ENCODE measurements at places on chromosomes 5 and 9. TPM values are rescaled to one million over a fixed set of nuclear protein-coding genes. Genes with fewer than 3 reads are reported as not detected.

DNA sequence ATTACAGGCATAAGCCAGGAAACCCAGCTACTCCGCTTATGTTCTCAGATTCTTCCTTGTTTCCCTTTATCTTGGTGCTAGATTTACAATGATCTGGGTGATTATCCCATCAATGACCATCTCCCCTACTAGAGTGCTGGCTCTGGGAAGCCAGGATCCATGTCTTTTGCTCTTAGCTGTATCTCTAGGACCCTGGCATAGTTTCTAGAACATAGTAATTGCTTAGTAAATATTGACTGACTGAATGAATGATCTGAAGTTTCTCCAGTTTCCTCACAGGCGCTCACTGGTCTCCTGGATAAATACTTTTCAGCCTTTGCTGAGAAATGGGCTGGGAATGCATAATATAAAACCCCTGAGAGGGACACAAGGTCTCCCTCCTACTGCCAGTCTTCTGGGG lies 60.0 kb upstream of the KLF9 start:
- H3K27me3 ChIP-seq, result no peaks in the 10 kb centered on the region
- peak overlapping the region; percentile 77 for H3K27ac ChIP-seq
- DNase-seq, result no peak
- H3K4me1 ChIP-seq, result peaks cover 49% of the 10 kb centered on the region

DNA sequence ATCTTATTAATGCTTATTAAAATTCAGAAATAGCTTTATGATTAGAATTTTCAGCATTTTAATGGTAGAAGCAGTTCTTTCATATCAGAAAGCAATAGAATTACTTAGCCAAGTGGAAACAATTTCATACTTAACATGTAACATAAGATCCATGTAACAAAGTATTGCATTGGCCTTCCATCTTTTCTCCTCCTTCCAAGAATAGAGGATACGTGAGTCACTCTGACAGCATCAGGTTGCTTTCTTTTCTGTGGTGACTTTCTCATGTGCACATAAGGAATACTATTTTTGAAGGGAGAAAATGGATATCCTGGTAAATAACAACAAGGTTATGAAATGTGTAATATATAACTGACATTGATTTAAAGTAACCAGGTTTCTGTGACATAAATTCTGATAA lies 272.2 kb downstream of the ANXA1 start:
- no peak overlapping the region for H3K4me3 ChIP-seq
- no peaks in the 10 kb centered on the region for H3K27me3 ChIP-seq
- H3K27ac ChIP-seq, result no peak overlapping the region
- H3K4me1 ChIP-seq, result no peaks in the 10 kb centered on the region
- DNase-seq, result no peak

DNA sequence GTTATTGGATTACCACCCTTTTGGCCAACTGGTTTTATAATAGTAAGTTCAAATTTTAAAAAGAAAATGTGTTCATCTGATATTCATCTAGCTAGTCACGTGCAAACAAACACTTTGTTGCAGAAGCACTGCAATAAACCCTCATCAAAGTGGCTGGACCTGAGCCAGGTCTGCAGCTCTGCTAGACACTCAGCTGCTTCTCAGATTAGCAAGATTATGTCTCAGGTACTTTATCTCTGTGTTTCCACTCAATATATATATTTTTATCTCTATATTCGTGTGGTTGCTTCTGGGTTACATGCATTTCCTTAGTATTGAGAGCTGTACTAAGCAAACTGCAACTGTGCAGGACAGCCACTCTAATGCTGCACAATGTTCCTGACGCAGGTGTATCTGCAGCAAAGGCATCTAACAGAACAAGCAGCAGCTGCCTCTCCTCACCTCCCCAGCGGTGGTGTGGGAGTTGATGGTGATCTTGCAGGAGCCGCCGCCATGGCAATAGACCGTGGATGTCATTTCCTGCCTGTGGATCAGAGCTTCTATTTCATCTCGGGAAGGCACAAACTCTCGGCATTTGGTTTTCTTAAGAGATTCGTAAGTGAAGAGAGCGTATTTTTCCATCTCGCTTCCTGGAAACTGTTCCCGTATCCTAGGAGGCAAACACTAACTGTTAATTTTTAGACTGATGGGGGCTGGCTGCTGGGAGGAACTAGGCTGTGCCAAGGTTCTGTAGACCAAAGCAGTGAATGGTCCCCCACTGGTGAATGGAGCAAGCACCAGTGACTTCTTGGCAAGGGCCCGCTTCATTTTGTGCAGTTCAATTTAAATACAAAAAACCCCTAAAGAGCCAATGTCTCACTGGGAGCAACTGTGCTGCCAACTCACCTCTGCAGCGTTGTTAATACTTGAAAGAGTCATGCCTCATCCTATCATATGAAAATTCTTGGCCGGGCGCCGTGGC lies 56.7 kb upstream of the RETREG1 start:
- H3K36me3 ChIP-seq, result peaks cover 2% of the 10 kb centered on the region
- no peak overlapping the region for H3K4me3 ChIP-seq
- no peaks in the 10 kb centered on the region for H3K4me1 ChIP-seq
- no peaks in the 10 kb centered on the region for H3K27me3 ChIP-seq
- H3K27ac ChIP-seq, result no peak overlapping the region

DNA sequence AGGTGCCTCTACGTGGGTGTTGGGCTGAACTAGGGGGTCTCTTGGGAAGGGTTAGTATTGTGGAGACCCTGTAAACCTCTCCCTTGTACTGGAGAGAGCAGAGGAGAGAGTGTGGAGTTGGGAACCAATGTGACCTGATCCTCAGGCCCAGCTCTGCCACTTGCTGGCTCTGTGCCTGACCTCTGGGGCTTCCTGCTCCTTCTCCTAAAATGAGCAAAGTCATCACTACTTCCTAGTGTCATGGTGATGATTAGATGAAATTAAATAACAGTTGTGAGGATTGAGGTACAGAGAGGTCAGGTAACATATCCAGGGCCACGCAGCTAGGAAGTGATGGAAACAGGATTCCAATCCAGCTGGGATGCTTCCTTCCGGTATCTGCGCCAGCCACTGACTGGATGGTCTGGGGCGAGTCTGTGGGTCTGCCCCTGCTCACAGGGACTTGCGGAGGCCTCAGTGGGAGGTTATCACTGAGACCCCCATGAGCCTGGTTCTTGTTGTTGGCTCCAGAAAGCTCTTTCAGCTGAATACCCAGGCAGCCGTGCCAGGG lies 9.2 kb downstream of the GALNT10 start:
- no peak overlapping the region for H3K27ac ChIP-seq
- no peaks in the 10 kb centered on the region for H3K36me3 ChIP-seq
- no peak for DNase-seq
- no peak overlapping the region for H3K4me3 ChIP-seq

GRCh38 chr9:119924736-119925135 lies 555.5 kb upstream of the BRINP1 start:
- no peak overlapping the region for H3K27ac ChIP-seq
- H3K36me3 ChIP-seq, result no peaks in the 10 kb centered on the region
- no peaks in the 10 kb centered on the region for H3K4me1 ChIP-seq
- no peak overlapping the region for H3K4me3 ChIP-seq

- peaks cover 27% of the 10 kb centered on the region for H3K36me3 ChIP-seq
- no peaks in the 10 kb centered on the region for H3K27me3 ChIP-seq
- H3K4me1 ChIP-seq, result no peaks in the 10 kb centered on the region
- no peak overlapping the region for H3K27ac ChIP-seq
- peak; percentile 61 for DNase-seq
Observed at GRCh38 chr9:112869041-112869529, 21.6 kb downstream of the SLC46A2 start.

DNA sequence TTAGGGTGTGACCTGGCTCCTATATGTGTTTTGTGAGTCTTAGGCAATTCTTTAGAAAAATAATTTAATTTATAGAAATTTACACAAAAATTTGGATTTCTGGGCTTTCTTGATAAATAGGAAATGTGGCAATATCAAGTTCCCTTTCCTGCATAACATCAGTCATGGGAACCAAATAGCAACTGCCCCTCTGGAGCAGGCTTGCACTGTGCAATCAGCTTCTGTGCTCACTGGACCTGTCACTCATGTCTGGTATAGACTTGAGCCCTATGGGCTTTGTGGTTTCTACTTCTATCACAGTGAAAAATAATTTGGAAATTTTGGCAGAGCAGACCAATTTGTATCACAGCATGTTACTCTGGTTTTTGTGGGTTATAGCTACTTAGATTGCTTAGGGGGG lies 131.7 kb downstream of the ADGRV1 start:
- no peaks in the 10 kb centered on the region for H3K4me1 ChIP-seq
- H3K36me3 ChIP-seq, result no peaks in the 10 kb centered on the region
- no peak for DNase-seq
- H3K27me3 ChIP-seq, result no peaks in the 10 kb centered on the region
- no peak overlapping the region for H3K27ac ChIP-seq

DNA sequence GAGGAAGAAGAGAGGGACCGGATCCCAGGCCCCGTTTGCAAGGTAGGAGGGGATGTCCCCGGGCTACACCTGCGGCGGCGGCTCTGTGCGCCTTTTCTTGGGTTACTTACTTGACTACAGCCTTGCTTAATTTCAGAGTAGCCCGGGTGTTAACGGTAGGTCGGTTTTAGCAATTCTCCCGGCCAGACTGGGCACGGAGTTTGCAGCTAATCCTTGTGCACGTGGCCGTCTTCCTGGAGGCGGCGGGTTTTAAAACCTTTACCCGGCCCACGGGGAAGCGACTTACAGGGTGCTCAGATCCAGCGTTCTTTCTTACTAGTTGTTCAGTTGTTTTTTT lies 313 bp downstream of the BRIX1 start:
- peaks cover 9% of the 10 kb centered on the region for H3K4me1 ChIP-seq
- H3K4me3 ChIP-seq, result peak overlapping the region; percentile 97
- H3K36me3 ChIP-seq, result peaks cover 7% of the 10 kb centered on the region
- no peaks in the 10 kb centered on the region for H3K27me3 ChIP-seq

DNA sequence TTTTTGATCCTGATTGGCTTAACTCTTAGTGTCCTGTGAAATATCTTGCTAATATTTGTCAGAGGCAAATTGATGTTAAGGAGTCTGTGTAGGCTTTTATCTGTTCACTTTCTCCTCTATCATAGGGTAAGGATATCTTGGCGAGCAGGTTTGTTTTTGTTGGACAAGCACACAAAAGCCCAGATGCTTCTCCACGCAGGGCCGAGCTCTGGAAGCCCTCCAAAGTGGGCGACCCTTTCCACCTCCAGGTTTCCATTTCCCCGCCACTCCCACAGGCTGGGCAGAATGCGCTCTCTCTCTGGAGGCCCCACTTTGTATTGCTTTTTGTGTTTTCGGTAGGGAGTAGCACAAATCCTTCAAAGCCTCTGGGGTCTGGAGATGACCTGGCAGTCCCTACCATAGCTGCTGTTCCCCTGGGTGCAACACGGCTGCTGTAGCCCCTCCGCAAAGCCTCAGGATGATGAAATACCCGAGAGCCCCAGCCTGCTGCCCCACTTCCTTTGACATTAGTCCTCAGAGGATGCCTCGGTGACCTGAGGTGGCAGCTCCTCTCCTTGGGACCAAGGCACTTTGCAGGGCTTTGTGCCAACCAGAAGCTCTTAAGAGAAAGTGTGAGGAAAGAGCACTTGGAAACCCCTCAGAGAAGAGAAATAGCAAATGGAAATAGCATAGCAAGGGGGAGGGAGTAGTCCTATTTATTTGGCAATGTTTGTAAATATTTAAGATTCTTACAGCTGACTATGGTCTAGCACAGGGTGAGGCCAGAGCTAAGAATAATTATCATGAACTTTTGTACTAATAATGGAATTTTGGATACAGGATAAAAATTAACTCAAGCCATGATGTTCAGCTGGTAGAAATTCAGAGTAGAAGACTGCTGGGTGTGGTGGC lies 122.8 kb downstream of the ARHGEF28 start:
- no peak for DNase-seq
- peaks cover 13% of the 10 kb centered on the region for H3K4me1 ChIP-seq
- no peaks in the 10 kb centered on the region for H3K27me3 ChIP-seq
- H3K4me3 ChIP-seq, result no peak overlapping the region
- H3K36me3 ChIP-seq, result no peaks in the 10 kb centered on the region

GRCh38 chr9:107906074-107906473 lies 416.5 kb upstream of the KLF4 start:
- peak; percentile 25 for DNase-seq
- no peaks in the 10 kb centered on the region for H3K27me3 ChIP-seq
- H3K27ac ChIP-seq, result no peak overlapping the region
- no peaks in the 10 kb centered on the region for H3K4me1 ChIP-seq
- H3K36me3 ChIP-seq, result no peaks in the 10 kb centered on the region

DNA sequence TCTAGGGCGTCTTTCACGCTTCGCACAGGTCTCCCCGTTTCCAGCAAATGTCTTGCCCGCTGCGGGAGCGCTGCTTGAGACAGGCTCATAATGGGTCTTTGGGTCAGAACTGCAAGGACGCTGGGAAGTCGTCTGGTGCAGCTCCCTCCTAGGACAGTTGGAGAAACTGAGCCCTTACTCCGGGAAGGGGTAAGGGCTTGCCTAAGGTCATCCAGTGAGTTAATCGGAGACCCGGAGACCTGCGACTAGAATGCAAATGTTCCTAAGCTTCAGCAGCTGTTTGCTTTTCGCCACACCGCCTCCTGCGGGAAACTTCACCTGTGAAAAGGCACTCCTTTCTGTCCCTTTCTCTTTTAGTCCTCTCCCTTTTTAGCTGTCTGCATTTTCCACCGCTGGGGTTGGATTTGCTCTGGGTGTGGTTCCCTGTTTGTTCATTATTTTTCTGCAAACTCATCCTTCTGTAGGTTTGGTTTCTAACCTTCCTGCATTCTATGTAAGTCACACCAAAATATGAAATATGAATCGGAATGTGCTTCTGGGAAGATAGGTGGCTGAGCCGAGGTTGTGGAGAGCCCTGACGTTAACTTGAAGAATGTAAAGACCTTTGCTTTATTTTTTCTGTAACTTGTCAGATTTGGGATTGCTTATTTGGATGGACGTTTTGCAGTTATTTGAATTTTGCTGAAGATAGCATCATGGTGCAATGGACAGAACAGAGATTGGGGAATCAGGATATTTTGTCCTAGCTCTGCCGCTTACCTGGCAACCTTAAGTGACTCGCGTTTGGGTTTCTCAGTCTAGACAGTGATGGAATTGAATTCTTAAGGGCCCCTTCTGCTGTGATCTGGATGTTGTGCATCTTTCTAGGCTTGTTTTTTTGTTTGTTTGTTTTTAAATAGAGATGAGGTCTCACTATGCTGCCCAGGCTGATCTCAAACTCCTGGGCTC lies 909 bp downstream of the SLC36A1 start:
- no peak overlapping the region for H3K27ac ChIP-seq
- peak overlapping the region; percentile 94 for H3K4me3 ChIP-seq
- no peaks in the 10 kb centered on the region for H3K27me3 ChIP-seq
- DNase-seq, result peak; percentile 26
- no peaks in the 10 kb centered on the region for H3K36me3 ChIP-seq

GRCh38 chr5:163916376-163916775 lies 411.0 kb downstream of the MAT2B start:
- DNase-seq, result no peak
- H3K36me3 ChIP-seq, result no peaks in the 10 kb centered on the region
- H3K27ac ChIP-seq, result no peak overlapping the region

Gene MCCC2
- total RNA-seq, result 61.0 TPM

Gene GOLPH3
- 118 TPM for total RNA-seq

Gene F2RL1
- 51.9 TPM for total RNA-seq

Gene MEF2C
- total RNA-seq, result 75.4 TPM

Gene IL7R
- total RNA-seq, result 53.7 TPM

Gene LCN10
- total RNA-seq, result 8.4 TPM

Gene WNK2
- total RNA-seq, result 4.8 TPM

Gene SLC45A2
- total RNA-seq, result 0.22 TPM

Gene FOXD1
- total RNA-seq, result 5.9 TPM

Measured in kidney (tissue), 22 donors.